ENCODE measurements at places on chromosomes 6 and 20. TPM values are rescaled to one million over a fixed set of nuclear protein-coding genes. Genes with fewer than 3 reads are reported as not detected.

- no peak for ATAC-seq
Observed at GRCh38 chr6:160375561-160375949, 27.4 kb downstream of the SLC22A3 start.

- no peak for ATAC-seq
Observed at GRCh38 chr20:63212393-63212730, 3.6 kb downstream of the YTHDF1 start.

GRCh38 chr6:166777096-166777630, 150.1 kb upstream of the RPS6KA2 start:
- ATAC-seq = no peak

- peak; percentile 45 for ATAC-seq
Observed at GRCh38 chr20:6920991-6921613, 153.6 kb downstream of the BMP2 start.

Gene LST1
- 0.63 TPM for total RNA-seq

- no peak for ATAC-seq
Observed at GRCh38 chr6:112701201-112701600, 354.1 kb downstream of the RFPL4B start.

GRCh38 chr20:43198607-43199006, 8.9 kb upstream of the PTPRT start:
- ATAC-seq = no peak

DNA sequence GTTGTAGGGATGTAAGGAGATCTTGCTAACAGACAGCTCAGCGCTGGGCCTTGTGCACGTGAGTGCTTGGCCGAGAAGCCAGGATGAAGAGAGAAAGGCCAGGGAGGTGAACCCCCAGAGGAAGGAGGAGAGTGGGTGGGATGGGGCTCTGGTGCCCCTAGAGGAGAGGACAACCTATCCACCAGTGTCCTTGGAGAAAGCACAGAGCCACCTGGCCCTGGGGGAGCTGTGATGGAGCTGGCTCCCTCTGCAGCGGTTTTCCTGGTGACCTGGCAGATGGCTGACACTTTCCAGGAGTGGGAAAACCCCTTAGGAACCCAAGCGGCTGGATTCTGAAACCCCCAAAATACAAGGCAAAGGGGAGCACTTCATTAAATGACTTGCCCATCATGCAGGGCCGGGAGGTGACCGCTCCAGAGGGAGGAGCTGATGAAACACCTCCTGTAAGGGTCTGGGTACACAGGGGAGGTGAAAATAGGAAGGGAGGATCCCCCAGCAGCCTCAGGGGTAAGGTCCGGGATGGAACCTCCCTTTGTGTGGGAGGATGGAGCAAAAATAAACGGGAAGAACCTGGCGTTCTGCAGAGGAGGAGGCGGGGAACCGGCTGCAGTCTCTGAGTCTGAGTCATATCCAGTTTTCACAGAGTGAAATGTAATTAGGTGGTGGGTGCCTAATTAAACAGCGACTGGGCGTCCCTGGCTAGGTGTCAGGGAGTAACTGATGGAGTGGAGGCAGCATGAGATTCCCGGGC, 80.4 kb downstream of the SULF2 start:
- ATAC-seq = peak; percentile 27

Gene COL9A1
- 4.8 TPM for total RNA-seq

DNA sequence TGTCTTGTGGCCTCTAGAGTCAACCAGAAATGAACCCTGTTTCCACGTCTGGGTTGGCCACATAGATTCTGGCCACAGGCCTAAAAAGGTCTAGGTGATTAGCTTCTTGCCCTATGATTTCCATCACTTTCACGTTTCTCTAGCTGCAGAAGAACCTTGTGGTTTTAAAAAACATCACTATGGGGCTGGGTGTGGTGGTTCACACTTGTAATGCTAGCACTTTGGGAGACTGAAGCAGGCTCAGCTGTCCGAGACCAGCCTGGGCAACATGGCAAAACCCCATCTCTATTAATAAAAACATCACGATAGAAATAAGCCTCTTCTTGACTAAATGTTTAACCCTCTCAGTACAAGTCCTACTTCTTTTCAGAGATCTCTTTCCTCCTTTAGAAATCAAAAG, 27.6 kb downstream of the POLR1C start:
- ATAC-seq = no peak

- ATAC-seq = no peak
Observed at GRCh38 chr6:113052506-113052905, 705.4 kb downstream of the RFPL4B start.

GRCh38 chr6:80544555-80544954, 438.1 kb downstream of the BCKDHB start:
- ATAC-seq = no peak

DNA sequence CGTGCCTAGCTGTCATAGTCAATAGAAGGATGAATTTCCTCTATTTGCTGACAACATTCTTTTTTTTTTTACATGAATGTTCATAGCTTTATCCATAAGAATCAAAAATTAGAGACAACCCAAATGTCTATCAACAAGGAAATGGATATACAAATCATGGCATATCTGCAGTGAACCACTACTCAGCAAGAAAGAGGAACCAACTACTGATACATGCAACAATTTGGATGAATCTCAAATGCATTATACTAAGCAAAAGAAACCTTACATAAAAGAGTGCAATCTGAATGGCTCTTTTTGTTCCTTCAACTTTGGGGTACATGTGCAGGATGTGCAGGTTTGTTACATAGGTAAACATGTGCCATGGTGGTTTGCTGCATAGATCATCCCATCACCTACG, 17.7 kb upstream of the MCM9 start:
- no peak for ATAC-seq

Measured in motor neuron (in vitro differentiated cells).